ENCODE measurements at places on chromosomes 13 and 19. TPM values are rescaled to one million over a fixed set of nuclear protein-coding genes. Genes with fewer than 3 reads are reported as not detected.

GRCh38 chr19:7864690-7865074, 9.5 kb downstream of the PRR36 start:
- no peak overlapping the region for H3K27ac ChIP-seq
- peaks cover 61% of the 10 kb centered on the region for H3K27me3 ChIP-seq
- no peak overlapping the region for H3K4me3 ChIP-seq
- no peaks in the 10 kb centered on the region for H3K36me3 ChIP-seq
- no peak for DNase-seq

DNA sequence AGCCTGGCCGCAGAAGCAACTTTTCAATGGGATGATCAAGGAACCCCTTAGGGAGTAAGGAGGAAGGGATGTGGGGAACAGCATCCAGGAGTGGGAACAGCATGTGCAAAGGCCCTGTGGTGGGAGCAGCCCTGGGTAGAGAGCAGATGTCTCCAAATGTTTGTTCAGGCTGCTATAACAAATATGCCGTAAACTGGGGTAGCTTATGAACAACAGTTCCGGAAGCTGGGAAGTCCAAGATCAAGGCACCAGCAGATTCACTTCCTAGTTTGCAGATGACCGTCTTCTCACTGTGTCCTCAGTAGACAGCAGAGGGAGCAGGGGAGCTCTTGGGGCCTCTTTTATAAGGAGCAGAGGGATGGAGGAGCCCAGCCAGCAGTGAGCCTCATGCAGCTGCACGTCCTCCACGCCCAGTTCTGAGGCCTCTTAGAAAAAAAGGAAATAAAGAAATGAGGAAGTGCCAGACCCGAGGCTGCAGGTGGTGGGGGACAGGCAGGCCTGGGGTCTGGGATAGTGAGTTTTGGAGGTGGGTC, 4.2 kb upstream of the LRRC25 start:
- no peaks in the 10 kb centered on the region for H3K36me3 ChIP-seq
- no peak overlapping the region for H3K4me3 ChIP-seq
- no peaks in the 10 kb centered on the region for H3K4me1 ChIP-seq
- H3K27ac ChIP-seq: peak overlapping the region; percentile 19
- DNase-seq: peak; percentile 67
- no peaks in the 10 kb centered on the region for H3K27me3 ChIP-seq

- H3K36me3 ChIP-seq: no peaks in the 10 kb centered on the region
- H3K4me3 ChIP-seq: no peak overlapping the region
- no peaks in the 10 kb centered on the region for H3K4me1 ChIP-seq
- H3K27ac ChIP-seq: no peak overlapping the region
- no peak for DNase-seq
Measured at GRCh38 chr13:111387026-111387871, 66.8 kb downstream of the TEX29 start.

GRCh38 chr19:30052122-30053075, 110.4 kb downstream of the URI1 start:
- DNase-seq: no peak
- peaks cover 11% of the 10 kb centered on the region for H3K4me1 ChIP-seq
- H3K4me3 ChIP-seq: no peak overlapping the region

The AZU1 gene
- total RNA-seq: not detected

The ZNF221 gene
- 6.7 TPM for total RNA-seq

The PSG6 gene
- total RNA-seq: not detected

The RNF113B gene
- total RNA-seq: not detected

The SAFB2 gene
- total RNA-seq: 87.9 TPM

The PGLYRP1 gene
- total RNA-seq: not detected

The YJEFN3 gene
- 6.6 TPM for total RNA-seq

The SUGT1 gene
- 43.7 TPM for total RNA-seq

The POSTN gene
- total RNA-seq: 79.1 TPM

The SLC17A7 gene
- total RNA-seq: 7.0 TPM

All from tibial nerve (tissue), 4 donors.